Right atrium auricular region (tissue), 2 donors: ENCODE measurements at places on chromosomes 1 and 21. TPM values are rescaled to one million over a fixed set of nuclear protein-coding genes. Genes with fewer than 3 reads are reported as not detected.

SPRR1A gene
- total RNA-seq = not detected

HES3 gene
- total RNA-seq = not detected

DNA sequence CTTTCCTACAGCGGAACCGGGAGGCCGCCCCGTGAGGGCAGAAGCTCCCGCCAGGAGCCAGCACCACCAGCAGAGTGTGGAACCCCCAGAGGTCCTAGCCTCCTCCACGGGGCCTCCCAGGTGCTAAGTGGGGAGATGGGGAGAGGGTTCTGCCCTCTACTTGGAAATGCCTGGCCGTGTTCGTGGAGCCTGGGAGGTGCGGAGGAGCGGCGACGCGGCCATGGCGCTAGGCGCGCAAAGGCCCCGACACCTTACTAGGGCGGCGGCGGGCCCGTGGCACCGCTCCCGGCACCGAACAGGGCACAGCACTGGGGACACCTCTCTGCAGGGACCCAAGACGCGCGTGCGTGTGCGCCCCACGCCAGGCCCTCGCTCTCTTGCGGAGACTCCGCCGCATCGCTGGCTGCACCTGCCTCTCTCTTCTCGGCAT is 1.3 kb upstream of the CACNA1E start:
- DNase-seq = no peak

- H3K4me1 ChIP-seq = no peaks in the 10 kb centered on the region
- no peak for DNase-seq
- no peak overlapping the region for H3K27ac ChIP-seq
- H3K4me3 ChIP-seq = no peak overlapping the region
- H3K27me3 ChIP-seq = no peaks in the 10 kb centered on the region
- no peaks in the 10 kb centered on the region for H3K36me3 ChIP-seq
These were observed 215.8 kb upstream of the JUN start for GRCh38 chr1:58999676-59000075.
